NAMALWA (cell line): ENCODE measurements at places on chromosomes 2 and 18.

DNA sequence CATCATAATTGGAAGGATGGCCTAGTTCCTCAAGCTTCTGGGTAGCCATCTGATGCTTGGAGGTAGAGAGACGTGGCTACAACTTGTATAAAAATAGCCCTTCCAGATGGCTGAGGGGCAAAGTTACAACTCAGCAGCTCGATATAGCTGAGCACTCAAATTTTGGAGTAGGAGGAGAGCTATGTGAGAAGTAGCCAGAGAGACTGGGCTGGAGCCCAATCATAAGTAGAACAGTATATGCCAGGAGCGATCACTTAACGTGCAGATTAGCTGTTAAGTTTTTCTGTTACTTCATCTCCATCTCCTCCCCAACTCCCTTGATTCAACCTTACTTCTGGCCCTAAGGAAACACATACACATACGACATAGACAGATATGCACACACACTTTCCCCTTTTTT lies 28.8 kb downstream of the CNRIP1 start:
- no peak for DNase-seq

GRCh38 chr2:207143215-207144172 lies 22.3 kb downstream of the KLF7 start:
- DNase-seq, result no peak

- no peak for DNase-seq
Observed at GRCh38 chr2:191638079-191638801, 39.7 kb upstream of the NABP1 start.

DNA sequence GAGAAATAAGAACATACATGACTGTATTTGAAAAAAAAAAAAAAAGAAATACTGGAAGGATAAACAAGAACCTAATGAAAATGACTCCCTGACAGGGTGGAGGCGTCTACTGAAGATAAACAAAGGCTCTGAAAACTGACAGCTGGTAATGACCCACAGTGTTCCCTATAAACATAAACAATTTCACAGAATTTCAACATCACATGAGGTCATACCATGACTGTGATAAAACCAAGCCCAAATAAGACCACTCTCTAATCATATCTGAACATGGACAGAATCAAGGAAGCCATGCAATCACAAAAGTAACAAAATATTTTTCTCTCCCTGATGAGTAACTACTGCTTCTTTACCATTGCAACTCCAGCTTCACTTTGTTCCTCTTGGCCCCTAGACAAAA lies 159.3 kb downstream of the FAM124B start:
- DNase-seq, result no peak

GRCh38 chr2:241801611-241802420 lies 7.2 kb upstream of the NEU4 start:
- no peak for DNase-seq

GRCh38 chr2:129748250-129748649 lies 231.2 kb upstream of the RAB6C start:
- DNase-seq, result no peak

- DNase-seq, result peak; percentile 42
Observed at GRCh38 chr2:179354739-179355537, 90.3 kb upstream of the SESTD1 start.

DNA sequence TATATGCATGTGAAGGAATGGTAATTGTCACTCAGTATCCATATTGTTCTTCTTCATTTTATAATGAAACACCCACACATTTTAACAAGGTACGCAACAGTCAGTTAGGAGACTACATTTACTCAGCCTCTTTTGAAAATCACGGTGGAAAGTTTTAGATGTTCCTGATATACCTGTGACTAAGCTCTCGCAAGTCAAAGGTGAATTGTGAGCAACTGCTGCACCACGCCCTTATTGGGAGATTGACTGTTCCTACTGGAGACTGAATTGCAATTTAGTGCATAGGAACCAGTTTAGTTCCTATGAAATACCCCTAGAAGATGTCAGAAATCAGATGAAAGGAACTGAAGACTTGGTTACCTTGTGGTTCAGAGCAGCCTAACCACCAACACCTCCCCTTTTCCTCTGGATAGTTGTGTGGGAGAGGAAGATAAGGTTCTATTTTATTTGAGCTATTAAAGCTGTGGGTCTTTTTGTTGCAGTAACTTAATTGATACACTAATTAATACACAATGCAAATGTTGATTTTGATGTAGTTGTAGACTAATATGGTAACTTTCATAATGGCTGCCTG lies 1280.5 kb upstream of the CDH2 start:
- DNase-seq, result no peak

DNA sequence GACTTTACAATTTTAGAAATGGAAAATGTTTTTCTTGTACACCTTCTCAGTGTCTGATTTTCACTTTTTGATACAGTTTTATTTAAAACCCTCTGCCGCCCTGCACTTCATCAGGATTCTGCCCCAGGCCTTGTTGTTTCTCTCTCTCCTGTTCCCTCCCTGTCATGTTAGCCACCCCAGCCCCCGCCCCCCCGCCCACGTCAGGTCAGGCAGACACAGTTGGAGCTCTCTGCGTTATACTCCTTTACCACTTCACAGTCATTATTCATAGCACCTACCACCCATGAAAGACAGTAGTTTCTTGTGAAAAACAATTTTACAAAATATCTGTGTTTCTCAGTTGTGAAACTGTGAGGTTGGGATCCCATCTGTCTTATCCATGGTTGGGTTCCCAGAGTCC lies 21.5 kb downstream of the ADNP2 start:
- no peak for DNase-seq
